Testis (tissue), 5 donors: ENCODE measurements at places on chromosomes 6 and 20.

- no peak for DNase-seq
Observed at GRCh38 chr20:32359633-32360332, 1.7 kb downstream of the ASXL1 start.

GRCh38 chr20:4512891-4513550 is 208.7 kb upstream of the PRND start:
- DNase-seq, result no peak

DNA sequence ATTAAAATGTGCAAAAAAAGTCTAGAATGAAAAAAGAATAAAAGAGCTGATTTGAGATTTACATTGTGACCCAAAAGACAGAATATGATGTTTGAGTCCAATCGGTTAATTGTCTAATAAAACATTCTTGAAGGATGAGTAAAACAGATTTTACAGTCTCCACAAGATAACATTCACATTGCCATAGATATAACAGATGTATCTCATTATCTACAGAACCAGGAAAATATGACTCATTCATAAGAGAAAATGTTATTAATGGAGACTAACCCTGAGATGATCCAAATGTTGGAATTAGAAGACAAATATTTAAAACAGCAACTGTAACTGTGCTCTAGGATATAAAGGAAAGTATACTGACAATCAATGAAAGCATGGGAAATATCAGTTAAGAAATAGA is 141.7 kb downstream of the RFX6 start:
- no peak for DNase-seq

DNA sequence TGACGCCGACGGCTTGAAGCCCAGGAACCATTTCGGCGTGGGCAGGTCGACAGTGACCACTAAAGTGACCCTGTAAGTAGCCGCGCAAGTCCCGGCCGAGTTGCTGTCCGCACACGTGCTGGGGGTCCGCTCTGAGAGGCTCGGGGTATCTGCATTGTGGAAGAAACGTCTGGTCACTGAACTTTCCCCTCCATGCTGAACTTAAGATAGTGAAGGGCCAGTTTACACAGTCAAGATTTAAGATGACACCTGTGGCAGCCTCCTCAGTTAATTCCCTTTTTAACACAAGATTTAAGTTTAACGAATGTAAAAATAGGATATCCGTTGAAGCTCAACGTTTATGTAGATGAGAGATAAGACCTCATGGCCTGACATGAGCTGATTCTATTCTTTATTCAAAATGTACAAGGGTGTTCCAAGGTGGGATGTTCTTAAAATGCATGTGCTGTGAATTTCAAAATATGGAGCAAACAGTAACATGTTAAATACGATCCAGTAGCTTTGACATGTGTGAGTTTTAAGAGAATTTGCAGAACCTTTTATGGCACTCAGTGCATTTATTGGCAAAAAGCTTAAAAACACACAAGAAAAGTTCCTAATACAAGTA is 116.2 kb downstream of the RTN4IP1 start:
- DNase-seq, result no peak

GRCh38 chr6:99338188-99338587 is 11.3 kb downstream of the FAXC start:
- DNase-seq, result no peak

DNA sequence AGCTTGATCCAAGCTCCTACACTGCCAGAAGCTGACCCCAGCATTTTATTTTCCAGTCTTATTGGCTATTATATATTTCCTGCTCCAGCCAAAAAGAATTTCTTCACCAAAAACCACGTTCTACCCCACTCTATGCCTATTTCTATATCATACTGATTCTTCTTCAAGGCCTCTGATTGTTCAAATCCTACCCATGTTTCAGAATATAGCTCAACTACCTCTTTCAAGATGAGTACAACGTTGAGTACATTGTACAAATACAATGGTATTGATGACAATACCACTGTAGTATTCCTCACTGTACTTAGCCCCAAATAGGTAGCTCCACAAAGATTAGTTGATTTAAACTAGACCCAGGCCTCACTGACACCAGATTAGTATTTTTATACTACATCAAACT is 31.0 kb downstream of the ASCC3 start:
- no peak for DNase-seq

DNA sequence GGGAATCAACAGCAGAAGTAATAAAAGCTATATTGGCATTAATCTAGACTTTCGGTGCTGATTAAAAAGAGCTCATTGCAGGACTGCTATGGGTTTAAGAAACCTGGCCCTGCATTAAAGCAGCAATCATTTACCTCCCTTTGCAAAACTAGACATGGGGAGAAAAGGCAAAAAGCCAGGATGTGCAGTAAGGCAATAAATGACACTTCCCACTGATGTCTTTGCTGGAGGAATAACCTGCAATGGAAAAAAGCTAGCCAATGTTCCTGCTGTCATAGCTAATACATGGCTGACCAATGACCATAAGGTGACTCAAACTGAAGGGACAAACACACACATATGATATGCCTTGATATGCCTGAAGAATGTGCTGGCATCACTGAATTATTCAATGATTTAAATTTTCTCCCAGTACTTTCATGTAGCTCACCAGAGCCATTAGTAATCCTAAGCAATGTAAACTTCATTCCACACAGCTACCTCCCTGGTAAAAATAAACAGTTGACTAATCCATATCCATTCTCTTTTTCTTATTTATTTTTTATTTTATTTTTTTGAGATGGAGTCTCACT is 8.7 kb downstream of the DNAAF9 start:
- DNase-seq, result no peak

- no peak for DNase-seq
Observed at GRCh38 chr20:52230409-52230808, 38.8 kb upstream of the ZFP64 start.

DNA sequence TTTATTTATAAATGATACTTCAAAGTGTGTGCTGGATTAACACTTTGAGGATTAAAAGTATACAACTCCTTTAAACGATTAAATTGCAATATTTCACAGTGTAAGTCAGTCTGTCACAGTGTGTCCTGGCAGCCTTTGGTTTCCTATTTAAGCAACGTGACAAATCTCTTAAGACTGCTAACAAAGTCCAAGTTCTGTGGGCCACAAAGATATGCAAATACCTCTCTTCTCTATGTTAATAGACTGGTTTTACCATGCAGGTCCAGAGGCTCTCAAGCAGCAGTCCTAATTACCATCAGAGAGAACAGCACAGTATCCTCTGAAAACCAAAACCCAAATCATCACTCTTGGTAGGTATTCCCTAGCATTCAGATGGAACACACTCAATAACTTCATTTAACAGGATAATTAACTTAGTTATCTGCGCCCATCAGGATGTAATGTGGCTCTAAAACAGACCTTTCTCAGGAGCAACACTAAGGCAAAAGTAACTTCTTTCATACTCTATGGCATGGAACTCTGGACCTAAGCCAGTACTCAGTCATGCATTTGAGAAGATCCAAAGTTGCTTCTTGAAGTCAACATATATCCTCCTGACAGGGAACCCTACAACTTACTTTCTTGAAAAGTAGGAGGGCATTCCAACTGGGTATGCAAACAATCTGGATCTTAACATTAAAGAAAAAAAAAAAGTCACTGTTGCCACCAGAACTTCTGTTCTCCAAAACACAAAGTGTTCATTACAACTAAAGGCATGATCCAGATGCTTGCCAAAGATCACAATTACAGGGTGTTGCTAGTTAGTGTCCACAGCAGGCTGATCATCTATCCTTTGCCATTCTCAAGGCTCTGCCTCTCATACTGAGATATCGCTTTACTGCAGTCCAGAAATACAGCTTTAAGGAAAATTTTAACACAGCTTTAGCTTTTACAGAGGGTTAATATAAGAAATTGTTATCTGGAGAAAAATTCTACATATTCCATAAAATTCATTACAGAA is 53.2 kb downstream of the MAN1A1 start:
- DNase-seq, result no peak

DNA sequence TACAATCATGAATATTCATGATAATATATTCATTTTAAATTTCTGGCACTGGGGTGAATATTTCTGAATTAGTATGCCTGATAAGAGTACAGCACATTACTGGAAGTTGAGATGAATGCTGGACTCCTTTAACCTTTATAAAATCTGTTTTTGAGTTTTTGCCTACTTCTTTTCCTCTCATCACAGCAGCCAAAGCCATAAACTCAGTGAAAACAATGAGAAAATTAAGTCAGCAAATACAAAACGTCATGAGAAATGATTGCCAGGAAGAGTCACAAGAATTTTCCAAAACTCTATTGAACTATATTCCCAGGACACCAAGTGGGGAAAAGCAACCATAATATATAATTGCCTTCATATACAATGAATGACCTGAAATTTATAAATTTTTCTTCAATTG is 837.6 kb downstream of the TBC1D32 start:
- no peak for DNase-seq
